ENCODE measurements at places on chromosomes 1 and 21. TPM values are rescaled to one million over a fixed set of nuclear protein-coding genes. Genes with fewer than 3 reads are reported as not detected.

DNA sequence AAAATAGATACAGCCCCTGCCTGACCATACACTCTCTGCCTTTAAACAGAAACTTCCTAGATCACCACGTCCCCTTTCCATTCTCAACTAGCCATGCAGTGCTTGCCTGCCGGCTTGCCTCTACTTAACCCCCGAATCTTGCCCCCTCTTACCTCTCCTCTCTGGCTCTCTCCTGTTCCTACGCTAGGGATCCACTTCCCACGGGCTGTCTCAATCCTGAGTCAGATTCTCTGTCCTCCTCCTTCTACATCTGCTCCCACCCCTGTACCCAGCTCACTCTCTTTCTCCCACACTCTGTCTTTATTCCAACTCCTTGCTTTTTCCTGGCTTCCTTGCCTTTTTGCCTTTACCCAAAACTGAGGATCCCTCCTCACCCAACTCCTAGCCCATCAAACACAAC is 29.3 kb downstream of the ATF3 start:
- DNase-seq: no peak

GRCh38 chr1:41918450-41919043 is at the start of gene HIVEP3:
TSS of gene HIVEP3 (minus strand) at chr1:41918922.
- DNase-seq: peak; percentile 26

GRCh38 chr1:15388201-15388880 is 21.3 kb upstream of the EFHD2 start:
- DNase-seq: no peak

GRCh38 chr1:236888903-236889302 is 93.8 kb downstream of the MTR start:
- no peak for DNase-seq

DNA sequence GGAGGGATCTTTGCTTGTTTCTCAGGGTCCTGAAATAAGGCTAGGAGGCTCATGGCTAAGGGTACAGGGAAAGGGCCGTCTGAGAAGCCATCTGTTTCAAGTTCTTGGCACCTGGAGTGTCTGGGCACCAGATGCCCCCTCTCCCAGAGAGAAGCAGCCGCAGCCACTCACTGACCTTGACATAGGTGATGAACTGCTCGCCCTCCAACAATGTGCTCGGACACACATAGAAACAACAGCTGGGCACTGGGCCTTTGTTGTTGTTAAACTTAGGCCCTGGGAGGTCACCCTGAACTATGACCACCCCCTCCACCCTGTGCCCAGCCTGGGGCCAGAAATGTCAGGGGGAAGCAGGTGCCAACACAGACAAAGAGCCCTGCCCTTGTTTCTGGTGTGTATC is 9.2 kb upstream of the TNNI1 start:
- DNase-seq: no peak

GRCh38 chr1:11563560-11564069 is 84.7 kb downstream of the DISP3 start:
- DNase-seq: no peak

DNA sequence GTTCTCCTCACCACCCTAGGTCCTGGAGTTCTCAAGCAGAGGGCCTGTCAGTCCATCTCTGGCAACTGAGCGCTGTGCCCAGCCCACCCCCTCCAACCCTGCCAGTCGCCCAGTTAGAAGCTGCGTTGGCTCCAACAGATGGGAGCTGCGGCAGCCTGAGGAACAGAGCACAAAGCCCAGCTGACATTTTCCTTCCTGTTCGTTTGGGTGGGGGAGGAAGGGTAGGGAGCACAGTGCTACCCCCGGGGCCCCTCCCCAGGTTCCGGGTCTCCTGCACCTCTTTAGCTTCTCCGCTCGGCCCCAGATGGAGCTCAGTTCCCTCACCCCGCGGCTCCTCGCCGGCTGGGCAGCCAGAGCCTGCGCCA is 1.4 kb downstream of the LRRN2 start:
- DNase-seq: no peak

DNA sequence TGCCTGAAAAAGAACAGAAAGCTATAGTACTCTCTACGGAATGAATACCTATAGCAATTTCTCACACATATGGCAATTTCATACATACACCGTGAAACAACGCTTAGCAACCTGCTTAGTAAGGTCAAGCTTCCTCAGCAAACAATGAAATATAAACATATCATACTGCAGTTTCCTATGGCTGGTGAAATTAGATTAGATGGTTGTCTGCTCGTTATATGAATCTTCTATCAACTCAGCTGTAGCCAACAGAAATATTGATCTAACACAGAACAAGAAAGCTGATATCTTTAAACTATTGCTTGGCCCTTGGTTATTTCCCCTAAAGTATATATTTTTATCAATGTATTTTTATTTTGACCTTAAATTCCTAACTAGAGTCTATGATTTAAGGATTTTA is 187.8 kb downstream of the SLC44A5 start:
- no peak for DNase-seq

- no peak for DNase-seq
These were observed 2.2 kb downstream of the LAD1 start for GRCh38 chr1:201396861-201397464.

DNA sequence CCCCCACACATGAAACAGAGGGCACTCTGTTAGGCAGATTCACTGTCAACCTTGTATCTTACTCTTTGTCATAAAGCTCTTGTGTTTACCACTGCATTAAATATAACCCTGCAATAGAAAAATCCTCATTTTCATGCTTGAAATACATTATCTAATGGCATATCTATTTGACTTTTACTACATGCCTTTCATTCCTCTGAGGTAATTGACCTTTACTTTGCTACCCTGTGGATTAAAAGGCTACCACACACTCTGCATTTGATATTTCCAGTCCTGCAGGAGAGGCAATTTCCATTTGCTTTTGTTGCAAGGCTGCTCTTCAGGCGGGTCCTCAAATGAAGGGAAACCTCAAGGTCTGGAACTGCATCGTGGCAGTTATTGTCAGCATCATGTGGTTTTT is 238.0 kb downstream of the NTNG1 start:
- no peak for DNase-seq

DNA sequence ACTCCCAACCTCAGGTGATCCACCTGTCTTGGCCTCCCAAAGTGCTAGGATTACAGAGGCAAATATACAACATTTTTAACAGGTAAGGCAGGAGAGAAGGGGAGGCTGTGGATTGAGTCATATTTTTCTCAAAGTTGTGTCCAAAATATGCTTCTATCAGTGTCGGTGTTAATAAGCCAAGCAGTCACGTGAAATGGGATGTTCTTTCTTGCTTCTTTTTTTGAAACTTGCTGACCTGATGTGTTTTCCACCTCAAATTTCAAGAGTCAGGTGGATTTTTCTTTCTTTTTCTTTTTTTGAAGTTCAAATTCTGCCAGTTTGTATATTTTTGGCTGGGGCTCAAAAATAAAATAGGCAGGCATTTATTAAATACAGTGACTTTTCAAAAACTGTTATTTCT is 91.5 kb downstream of the PCP4 start:
- no peak for DNase-seq

DNA sequence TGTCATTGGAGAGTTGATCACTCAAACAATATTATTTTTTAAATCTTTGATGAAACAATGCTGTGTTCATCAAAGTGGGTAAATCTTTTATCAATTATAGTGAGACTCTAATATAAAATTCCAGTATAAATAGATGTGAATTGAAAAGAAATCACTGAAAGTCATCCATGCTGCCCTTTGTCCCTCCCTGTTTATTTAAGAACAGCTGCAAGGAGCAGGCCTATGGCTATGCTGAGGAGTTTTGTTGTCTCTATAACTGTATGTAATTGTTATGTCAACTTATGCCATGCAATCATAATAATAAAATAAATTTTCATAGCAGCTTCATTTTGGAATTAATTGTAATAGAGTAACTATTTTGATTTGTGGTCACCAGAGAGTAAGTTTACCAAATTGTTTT is 1272.4 kb upstream of the ADGRL4 start:
- DNase-seq: no peak

DNA sequence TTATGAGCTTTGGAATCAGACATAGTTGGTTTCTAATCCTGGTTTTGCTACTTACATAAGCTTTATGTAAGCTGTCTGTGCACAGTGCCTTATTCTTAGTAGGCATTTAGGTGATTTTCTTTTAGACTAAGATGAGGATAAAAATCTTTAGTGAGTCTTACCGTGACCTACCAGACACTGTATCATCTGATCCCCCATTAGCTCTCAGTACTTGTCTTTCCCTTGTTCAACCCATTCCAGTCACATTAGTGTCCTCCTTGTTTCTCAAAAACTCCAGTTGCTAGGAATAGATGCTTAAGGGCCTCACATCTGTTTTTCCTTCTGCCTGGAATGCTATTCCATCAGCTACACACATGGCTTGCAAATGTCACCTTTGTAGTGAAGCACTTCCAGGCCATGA is 18.8 kb downstream of the PPP1R12B start:
- DNase-seq: no peak

- no peak for DNase-seq
These were observed 43.8 kb downstream of the FGGY start for GRCh38 chr1:59340411-59341307.

- DNase-seq: no peak
These were observed 21.1 kb upstream of the EPHB2 start for GRCh38 chr1:22689505-22689904.

DNA sequence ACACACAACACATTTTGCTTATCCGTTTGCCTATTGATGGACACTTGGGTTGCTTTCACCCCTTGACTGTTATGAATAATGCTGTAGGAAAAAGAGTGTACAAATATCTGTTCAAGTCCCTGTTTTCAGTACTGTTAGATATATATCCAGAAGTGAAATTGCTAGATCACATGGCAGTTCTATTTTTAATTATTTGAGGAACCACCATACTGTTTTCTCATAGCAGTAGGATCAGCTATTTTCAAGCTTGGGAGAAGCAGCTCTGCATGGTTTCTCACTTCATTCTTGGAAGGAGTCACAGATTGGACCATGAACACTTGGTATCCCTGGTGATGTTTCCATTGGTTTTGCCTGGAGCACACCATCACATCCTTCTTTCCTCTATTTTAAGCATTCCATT is 114.4 kb upstream of the ZP4 start:
- DNase-seq: no peak

- no peak for DNase-seq
These were observed 3.8 kb downstream of the LMX1A start for GRCh38 chr1:165352442-165353293.

GRCh38 chr1:161772397-161772796 is 6.3 kb downstream of the ATF6 start:
- no peak for DNase-seq

DNA sequence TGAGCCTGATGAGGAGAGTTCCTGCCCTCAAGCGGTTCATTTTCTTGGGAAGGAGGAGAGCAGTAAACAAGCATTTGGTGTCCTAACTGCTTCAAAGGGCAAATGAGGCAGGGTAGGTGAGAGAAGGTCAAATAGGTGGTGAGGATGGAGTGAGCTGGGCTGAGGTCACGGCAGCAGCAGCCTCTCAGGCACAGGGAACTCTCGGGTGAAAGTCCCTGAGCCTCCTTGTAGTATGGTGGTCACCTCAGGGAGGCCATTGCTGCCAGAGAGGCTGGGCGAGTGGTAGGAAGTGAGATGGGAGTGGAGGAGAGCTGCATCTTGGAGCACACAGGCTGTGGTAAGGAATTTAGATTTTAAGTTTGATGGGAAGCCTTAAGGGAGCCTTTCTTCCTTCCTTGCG is 4.0 kb downstream of the ADARB1 start:
- DNase-seq: no peak

GRCh38 chr1:108584428-108584856 is 24.5 kb downstream of the EEIG2 start:
- no peak for DNase-seq

DNA sequence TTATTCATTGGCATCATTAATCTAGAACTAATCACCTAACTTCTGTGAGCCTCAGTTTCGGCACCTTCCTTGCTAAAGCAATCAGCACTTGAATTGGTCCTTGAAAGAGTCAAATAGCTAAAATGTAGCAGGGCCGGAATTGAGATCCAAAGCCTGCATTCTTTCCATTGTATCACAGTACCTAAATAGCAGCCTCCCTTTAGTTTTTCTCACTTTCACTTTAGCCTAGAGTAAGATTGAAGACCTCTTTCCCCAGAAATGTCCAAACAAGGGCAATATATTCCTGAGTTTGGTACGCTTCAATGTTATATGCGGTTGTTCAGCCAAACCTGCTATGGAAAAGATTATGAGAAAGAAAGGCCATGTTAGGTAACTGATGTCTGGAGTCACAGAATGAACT is 121.9 kb upstream of the BMP8A start:
- no peak for DNase-seq

GRCh38 chr1:26281091-26281958 is 1.4 kb downstream of the SH3BGRL3 start:
- DNase-seq: no peak

DNA sequence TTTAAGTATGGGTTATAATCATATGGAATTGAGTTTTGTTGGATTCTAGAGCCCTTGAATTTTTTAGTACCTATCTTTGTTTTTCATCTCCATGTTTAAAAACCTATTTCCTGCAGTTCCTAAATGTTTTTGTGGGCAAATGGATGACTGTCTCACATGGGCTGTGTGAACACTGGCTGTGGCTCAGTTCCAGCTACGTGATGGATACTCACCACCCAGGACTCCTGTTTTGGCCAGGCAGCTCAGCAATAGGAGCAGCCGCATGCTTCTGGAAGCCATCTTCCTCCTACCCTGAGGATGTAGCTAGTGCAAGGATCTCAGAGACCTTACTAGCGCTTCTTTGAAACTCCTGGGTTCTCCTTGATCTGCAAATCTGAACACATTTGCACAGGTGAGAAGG is 2.8 kb downstream of the REG4 start:
- DNase-seq: no peak

GRCh38 chr1:203443296-203443695 is 32.3 kb upstream of the PRELP start:
- DNase-seq: no peak

GRCh38 chr21:14943616-14944015 is 121.2 kb downstream of the NRIP1 start:
- DNase-seq: peak; percentile 8

The TOR1AIP2 gene
- 37.9 TPM for polyA plus RNA-seq

The ELAPOR1 gene
- 10.3 TPM for polyA plus RNA-seq

The HAPLN2 gene
- polyA plus RNA-seq: not detected

The PLA2G2D gene
- not detected for polyA plus RNA-seq

The AHCYL1 gene
- 88.5 TPM for polyA plus RNA-seq

The DIO1 gene
- polyA plus RNA-seq: 0.95 TPM

The HNRNPU gene
- 688 TPM for polyA plus RNA-seq

The NRIP1 gene
- polyA plus RNA-seq: 24.3 TPM

The SON gene
- 420 TPM for polyA plus RNA-seq

The DIP2A gene
- 60.8 TPM for polyA plus RNA-seq

The FCRL1 gene
- 0.12 TPM for polyA plus RNA-seq

Data from right lung (tissue), 10 donors.